NCI-H446 (cell line): ENCODE measurements at places on chromosomes 2 and 18.
A peak's percentile ranks its signal among the peaks of the same experiment; 100 is the strongest.

DNA sequence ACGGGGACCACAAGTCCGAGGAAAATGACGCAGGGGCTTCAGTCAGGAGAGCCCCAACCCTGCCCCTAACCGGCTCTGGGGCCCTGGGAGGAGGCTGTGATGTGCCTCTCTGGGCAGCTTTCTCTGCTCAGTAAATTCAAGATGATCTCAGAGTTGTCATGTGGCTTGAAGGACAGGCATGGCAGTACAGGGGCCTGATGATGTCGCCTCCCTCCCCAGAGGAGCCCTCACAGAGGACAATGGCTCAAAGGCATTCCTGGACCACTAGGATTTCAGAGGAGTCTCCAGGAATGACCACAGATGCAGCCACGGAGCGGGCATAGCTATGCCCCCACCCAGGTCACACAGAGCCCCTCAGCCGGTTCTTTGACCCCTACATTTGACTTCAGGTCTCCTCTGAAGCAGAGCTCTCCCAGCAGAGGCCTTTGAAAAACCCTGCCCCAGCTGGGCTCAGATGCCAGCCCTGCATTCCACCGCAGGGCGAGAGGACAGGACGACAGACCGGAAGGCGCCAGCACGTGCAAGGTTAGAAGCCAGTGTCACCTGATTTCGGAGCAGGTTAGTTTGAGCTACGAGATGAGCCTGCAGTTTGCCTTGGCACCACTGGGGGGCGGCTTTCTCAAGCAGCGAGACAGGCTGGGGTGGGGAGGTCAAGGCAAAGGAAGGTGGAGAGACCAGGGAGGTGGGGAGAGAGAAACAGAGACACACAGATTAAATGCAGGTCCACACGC, 39.2 kb downstream of the BIN1 start:
- peak; percentile 15 for DNase-seq

GRCh38 chr18:30957066-30957465, 85.5 kb downstream of the DSC3 start:
- no peak for DNase-seq

- no peak for DNase-seq
These were observed 495.4 kb upstream of the CDH7 start for GRCh38 chr18:65255417-65255816.

GRCh38 chr2:121189011-121189410, 96.0 kb downstream of the TFCP2L1 start:
- DNase-seq, result no peak

DNA sequence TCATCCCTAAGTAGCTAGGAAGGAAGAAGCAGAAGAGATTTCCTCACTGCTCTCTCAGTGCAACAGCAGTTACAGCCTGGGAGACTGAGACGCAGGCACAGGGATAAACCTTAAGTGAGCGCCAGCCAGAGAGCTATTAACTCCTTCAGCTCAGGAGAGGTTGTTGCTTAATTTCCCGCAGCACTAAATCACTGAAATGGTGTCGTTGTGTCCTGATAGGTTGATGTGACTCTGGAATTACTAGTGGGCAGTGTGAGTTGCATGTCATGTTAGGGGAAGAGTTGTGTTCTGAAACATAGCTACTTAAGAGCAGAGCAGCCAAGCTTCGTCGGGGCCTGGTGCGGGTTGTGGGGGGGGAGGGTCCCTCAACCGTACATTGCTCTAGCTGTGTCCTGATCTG, 225.8 kb downstream of the NAPG start:
- no peak for DNase-seq
